ENCODE measurements at places on chromosomes 16 and 17.

- DNase-seq = no peak
These were observed 2.3 kb upstream of the MT2A start for GRCh38 chr16:56606071-56606475.

DNA sequence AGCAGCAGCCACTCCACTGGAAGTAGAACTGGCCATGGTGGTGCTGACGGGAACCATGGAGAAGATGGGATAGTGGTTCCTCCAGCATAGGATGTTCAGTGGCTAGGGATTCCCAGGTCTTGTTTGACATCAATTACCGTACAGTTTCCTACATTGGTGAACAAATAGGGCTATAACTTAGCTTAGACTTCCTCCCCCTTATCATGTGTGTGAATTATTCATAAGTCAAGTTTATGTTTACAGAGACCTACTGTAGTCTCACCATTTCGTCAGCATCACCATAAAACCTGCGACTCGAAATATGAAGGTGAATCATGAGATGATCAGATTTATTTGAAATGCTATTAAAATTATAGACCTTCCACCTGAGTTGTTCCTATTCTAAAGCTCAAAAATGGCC is 1.2 kb downstream of the KRTAP2-3 start:
- DNase-seq = no peak

DNA sequence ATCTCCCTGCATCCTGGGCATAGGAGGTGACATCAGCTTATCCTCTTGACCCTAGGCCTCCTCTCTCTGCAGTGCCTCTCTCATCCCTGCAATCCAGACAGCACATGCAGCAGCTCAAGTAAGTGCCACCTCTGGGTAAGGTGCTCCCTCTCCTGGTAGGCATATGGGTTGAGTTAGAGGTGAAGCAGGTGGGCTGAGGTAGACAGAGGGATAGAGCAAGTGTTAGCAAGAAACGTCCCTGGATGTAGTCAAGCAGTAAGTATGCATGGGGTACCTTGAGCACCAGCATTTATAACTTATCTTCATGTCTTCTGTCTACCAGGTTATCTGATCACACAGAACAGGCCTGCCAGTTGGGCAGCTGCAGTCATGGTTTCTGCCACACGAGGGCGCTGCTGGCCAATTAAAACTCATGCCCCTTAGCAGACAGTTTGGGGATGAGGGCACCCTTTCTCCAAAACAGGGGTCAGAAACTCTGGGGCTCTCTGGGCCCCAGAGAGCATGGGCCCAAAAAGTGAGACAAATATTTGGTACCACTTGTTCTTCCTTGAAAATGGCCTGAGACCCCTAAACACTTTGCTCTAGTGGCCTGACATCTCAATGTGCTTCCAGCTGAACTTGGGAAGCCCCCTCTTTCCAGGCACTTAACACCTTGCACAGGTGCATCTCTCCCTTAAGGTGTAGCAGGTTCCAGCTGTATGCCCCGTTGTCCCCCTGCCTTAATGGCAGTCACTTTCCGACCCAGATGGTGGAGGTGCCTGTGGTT is 59.8 kb downstream of the NEUROD2 start:
- DNase-seq = peak; percentile 59

- DNase-seq = no peak
These were observed 140.6 kb downstream of the CDK5R1 start for GRCh38 chr17:32627239-32627996.
